Immature natural killer cell (primary cell): ENCODE measurements at places on chromosomes 2 and 18. TPM values are rescaled to one million over a fixed set of nuclear protein-coding genes. Genes with fewer than 3 reads are reported as not detected.
A peak's percentile ranks its signal among the peaks of the same experiment; 100 is the strongest.

DNA sequence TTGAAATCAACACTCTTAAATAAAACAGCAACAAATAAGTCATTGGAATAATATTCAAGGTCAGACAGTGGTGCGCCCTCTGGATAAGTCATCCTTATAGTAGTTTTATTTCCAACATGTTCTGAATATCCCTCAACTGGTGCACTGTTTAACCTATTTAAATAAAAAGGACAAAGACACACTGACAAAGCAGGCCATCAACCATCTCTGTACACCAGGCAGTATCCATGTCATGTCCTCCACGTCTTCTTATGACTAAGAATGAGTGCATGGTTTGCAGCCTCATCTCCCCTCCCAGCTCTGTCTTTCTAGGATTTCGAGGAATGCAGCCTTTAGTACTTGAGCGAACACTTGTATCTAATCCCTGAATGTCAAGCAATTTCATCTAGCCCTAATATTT, 42.4 kb downstream of the ST3GAL5 start:
- H3K4me3 ChIP-seq: no peak overlapping the region
- H3K36me3 ChIP-seq: peaks cover 42% of the 10 kb centered on the region
- H3K27ac ChIP-seq: peak overlapping the region; percentile 89
- H3K4me1 ChIP-seq: peaks cover 29% of the 10 kb centered on the region
- DNase-seq: no peak
- peaks cover 2% of the 10 kb centered on the region for H3K27me3 ChIP-seq

- no peaks in the 10 kb centered on the region for H3K4me1 ChIP-seq
- no peak overlapping the region for H3K4me3 ChIP-seq
- no peaks in the 10 kb centered on the region for H3K36me3 ChIP-seq
These were observed 23.8 kb downstream of the CD28 start for GRCh38 chr2:203730076-203730729.

- H3K36me3 ChIP-seq: peaks cover 24% of the 10 kb centered on the region
- peaks cover 33% of the 10 kb centered on the region for H3K4me1 ChIP-seq
- H3K27ac ChIP-seq: peak overlapping the region; percentile 97
- no peak for DNase-seq
- H3K4me3 ChIP-seq: peak overlapping the region; percentile 64
These were observed 40.8 kb downstream of the PAPOLG start for GRCh38 chr2:60796573-60797509.

The POMC gene
- 15.7 TPM for polyA plus RNA-seq

- no peak for DNase-seq
- H3K4me3 ChIP-seq: no peak overlapping the region
- H3K27ac ChIP-seq: no peak overlapping the region
- peaks cover 4% of the 10 kb centered on the region for H3K27me3 ChIP-seq
- no peaks in the 10 kb centered on the region for H3K36me3 ChIP-seq
These were observed 304.0 kb downstream of the IRS1 start for GRCh38 chr2:226495466-226496272.

DNA sequence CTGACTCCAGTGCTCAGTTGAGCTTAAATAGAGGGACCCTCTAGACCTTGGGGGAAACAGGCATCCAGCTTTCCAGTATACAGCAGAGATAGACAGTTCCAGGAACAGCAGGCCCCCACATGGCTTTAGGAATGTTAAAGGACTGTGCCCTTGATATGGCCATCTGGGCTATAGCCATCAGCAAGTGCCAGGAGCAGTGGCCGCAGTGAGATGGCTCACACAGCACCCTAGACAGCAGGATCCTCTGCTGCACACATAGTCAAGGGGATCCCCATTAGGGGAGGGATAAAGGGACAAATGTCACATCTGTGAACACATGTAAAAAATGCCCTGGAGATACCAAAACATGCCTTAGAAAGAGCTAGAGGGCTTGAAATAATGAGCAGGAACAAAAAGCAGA, 213.4 kb downstream of the PTH2R start:
- H3K4me1 ChIP-seq: no peaks in the 10 kb centered on the region
- no peak overlapping the region for H3K4me3 ChIP-seq
- DNase-seq: no peak
- no peaks in the 10 kb centered on the region for H3K36me3 ChIP-seq
- H3K27me3 ChIP-seq: no peaks in the 10 kb centered on the region

DNA sequence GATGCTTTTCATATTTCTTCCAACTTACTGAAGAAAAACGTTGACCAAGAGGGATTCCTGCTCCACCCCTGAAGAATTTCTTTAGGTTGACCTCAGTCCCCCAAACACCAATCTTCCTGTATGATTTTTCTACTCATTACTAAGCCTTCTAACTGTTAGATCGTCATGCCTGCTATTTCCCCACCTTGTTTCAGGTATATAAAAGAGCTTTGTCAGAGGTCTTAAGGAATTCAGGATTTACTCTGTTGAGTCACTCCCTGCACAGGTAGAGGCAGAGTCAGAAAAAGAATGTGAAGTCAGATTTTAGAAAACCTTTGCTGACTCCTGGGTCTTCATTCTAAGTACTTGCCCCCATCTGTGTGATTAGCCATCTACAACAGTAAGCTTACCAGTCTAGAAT, 83.8 kb upstream of the NOSTRIN start:
- H3K4me1 ChIP-seq: peaks cover 37% of the 10 kb centered on the region
- DNase-seq: no peak
- H3K27ac ChIP-seq: no peak overlapping the region
- peaks cover 27% of the 10 kb centered on the region for H3K36me3 ChIP-seq
